Activated CD8-positive, alpha-beta memory T cell treated with anti-CD3 and anti-CD28 coated beads, Interleukin-2, amount 50 U/mL, for 48 hours (primary cell): ENCODE measurements at places on chromosomes 3 and 15.

DNA sequence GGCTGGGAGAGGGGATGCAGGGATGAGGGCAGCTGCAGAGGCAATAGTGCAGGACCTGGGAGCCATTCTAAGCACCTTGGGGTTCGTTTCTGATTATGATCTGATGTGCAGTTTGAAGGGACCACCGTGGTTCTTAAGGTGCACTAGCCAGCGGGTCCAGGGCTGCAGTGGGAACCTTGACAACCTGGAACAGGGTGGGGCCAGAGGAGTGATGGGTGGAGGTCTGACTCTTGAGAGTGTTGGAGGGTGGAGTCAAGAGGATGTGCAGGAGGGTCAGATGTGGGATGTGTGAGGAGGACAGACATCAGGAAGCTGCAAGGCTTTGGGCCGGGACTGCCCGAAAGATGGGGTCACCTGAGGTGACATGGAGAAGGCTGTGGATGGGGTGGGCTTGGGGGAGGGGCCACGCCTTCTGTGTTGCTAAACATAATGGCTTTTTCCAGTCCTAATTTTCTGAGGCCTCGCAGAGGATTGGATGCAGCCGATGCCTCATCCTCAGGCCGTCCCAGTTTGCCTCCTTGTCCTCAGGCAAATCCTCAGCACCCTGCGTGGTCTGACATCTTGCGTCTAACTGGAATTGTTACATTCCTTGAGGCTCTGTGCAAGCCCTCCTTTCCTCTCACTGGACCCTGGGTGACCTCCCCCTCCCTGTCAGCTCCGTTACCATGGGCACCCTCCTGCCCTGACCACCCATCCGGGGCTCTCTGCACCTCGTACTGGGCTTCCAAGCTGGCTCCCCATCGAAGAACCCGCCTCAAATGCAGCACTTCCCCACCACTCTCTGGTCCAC lies 61.4 kb upstream of the TRPM1 start:
- no peak for DNase-seq

DNA sequence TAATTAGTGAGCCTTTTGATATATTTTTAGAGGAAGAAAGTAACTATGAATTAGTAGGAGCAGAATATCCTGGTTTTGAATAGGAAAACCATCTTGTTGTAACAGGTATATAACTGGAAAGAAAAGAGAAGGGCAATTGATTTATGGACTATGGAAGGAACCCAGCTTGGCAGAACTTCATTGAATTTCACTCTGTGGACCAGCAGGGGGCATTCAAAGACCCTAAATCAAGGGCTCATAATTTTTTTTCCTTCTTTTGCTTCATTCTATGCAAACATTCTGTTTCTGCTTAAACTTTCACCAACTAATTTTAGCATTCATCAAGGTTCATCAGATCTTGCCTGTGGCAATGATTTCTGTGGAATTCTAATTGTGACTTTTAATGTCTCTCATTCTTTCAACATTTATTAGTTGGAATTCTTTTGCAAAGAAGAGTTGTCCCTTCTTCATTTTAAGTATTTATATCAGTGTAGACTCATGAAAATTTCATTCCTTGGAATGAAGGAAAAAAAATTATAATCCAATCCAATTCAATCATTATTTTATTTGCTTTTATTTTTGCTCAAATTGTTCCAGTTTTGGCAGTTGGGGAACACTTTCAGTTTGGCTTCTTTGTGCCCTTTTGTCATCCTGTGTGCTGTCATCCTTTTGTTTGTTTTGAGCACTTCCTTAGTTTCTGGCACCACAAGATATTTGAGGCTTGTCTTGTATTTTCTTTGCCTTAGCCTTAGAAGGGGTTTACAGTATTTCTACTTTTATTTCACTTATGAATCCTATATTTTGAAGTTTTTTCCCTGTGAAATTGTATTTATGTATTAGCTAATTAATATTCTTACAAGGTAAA lies 30.4 kb downstream of the NXPE3 start:
- no peak for DNase-seq

- no peak for DNase-seq
These were observed 57.7 kb downstream of the SUCNR1 start for GRCh38 chr3:151931171-151931570.

DNA sequence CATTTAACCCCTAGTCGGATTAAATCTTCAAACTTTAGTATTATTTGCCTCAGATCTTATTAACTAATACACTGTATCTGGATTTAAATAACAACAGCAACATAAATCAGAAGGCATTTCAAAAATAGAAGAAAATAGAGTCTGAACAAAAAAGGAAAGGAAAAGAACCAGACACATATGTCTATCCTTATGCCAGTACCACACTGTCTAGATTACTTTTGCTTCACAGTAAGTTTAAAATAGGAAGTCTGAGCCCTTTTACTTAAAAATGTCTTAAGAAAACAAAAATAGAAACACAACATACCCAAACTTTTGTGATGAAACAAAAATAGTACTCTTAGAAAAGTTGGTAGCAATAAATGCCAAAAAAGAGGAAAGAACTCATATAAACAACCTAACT lies 1615.8 kb downstream of the SI start:
- DNase-seq: no peak

DNA sequence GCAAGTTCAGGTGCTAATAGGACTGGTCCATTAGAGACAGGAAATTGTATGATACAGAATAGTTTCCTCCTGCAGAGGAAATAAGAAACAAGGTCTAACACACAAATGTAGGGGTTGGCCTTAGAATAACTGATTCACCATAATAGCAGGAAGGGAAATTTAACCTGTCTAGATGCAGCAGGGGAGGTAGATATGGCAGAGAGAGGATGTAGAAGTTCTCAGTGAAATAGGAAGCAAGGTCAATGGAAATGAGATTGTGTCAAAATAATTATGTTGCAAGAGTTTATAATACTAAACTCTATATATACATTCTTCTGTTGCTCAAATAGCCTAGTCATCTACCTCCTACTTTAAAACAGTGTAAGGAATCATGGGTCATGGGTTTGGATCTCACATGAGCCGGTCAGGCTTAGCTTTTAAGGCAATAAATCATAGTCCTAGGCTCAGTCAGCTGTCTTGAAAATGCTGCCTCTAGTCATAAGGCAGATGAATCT lies 17.0 kb downstream of the BCL2A1 start:
- no peak for DNase-seq

DNA sequence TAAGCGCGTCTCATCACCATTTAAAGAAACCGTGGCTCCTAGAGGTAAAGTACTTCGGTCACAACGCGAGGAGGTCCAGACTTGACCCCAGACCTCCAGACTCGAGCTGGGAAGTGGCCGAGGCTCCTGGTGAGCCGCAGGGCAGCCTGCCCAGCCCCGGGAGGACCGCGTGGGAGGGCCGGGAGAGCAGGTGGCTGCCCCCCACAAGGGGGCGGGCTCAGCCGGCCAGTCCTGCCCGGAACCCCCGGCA lies at the start of gene SLC27A2:
SLC27A2 (plus strand) TSS at position 228 of the 250 bp plus-strand sequence. CDS start 232 bp downstream, outside the sequence.
- DNase-seq: no peak

GRCh38 chr3:102290241-102290640 lies 144.6 kb upstream of the ZPLD1 start:
- no peak for DNase-seq

DNA sequence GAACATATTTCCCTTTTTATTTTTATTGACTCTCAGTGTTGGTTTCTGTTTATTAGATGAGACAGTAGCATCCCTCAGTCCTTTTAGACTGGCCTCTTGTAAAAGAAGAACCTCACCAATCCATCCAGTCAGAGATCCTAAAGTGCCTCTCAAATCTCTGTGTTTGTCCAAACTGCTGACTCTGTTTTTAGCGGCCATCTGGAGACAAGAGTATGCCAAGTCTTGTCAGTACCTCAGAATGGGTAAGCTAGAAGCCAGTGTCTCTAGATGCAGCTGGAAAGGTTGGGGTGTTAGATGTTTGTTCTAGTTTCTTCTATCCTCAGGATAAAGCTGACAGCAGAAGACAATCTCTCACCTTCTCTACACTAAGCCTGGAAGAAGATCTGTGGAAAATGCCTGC lies 537.7 kb upstream of the ZNF385D start:
- no peak for DNase-seq

DNA sequence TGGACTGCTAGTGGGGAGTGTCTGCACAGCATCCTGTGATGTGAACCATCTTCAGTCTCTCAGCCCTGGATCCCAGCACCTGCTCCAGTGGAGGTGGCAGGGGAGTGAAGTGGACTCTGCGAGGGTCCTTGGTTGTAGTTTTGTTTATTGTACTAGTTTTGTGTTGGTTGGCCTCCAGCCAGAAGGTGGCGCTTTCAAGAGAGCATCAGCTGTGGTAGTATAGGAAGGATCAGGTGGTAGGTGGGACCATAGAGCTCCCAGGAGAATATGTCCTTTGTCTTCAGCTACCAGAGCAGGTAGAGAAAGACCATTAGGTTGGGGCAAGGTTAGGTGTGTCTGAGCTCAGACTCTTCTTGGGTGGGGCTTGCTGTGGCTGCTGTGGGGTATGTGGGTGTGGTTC lies 20.9 kb downstream of the NEK11 start:
- no peak for DNase-seq

GRCh38 chr3:62502315-62503300 lies 129.3 kb upstream of the FEZF2 start:
- no peak for DNase-seq

DNA sequence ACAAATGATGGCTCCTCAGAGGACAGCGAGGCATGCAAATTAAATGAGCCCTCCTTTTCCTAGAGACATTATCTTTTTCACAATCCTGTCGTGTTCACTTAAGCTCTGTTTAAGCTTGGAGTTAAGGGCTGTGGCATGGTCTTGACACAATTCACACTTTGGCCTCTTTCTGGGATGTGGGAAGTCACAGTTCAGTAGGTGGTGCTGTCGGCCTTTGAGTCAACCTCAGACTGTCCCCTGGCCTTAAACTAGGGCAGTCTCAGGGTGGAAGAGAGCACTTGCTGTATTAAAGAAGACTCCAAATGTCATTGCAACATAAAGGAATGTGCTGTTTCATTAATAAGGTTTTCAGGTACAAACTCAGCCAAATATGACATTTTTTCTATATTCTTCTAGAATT lies 351.0 kb downstream of the MCTP2 start:
- DNase-seq: no peak

DNA sequence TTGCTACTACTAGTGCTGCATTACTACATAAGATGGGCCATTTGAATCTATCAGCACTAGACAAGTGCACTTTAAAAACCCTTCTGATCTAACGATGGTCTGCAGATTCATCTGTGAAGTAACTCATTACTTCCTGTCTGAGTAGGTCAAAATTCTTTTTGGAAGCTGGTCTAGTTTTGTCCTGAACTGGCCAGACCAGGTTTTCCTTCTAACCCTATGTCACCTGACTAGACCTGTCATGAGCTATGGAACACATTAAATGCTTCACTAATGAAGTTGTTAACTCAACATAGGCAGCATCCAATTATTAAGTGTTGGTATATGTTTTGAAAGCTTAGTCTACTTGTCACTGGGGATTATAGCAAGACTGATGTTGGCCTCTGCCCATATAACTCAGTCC lies 10.1 kb upstream of the RBM5 start:
- no peak for DNase-seq

GRCh38 chr15:51322621-51323296 lies 15.6 kb downstream of the CYP19A1 start:
- DNase-seq: no peak

DNA sequence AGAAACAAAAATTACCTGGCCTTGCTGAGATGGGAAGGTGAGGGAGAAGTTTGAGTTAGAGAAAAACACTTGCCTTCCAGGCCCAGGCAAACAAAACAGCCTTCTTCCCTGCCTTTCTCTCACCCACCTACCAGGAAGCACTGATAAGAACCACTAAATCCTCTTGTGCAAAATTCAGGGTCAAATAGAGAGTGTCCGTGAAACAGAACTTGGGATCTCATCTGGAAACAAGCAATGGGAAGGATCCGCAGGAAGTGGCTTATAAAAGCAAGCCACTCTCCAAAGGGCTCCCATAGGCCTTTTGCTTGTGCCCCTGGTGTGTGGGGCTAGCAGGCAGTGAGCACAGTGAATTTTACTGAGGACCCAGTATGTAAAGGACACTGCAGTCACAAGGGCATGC lies 11.0 kb downstream of the ADAMTS9 start:
- no peak for DNase-seq

DNA sequence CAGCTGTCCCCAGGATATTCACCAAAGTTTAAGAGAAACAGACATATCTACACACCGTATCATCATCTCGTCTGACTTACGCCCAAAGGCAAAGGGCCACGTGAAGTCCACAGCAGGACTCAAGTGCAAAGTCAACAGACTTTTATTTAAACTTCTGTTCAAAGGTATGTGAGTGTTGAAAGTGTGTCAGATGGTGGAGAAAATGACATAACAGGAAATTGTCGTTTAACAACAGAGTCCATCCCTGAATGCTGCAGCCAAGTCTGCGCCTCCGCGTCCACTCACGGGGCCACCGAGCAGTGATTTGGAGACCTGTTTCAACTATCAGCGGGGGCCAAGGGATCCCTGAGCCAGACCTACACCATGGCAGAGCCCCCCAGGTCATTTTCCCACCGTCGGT lies 165.6 kb downstream of the XXYLT1 start:
- no peak for DNase-seq

GRCh38 chr3:62622553-62623174 lies 249.3 kb upstream of the FEZF2 start:
- DNase-seq: no peak

- no peak for DNase-seq
These were observed 50.6 kb upstream of the ULK4 start for GRCh38 chr3:42012383-42012934.

GRCh38 chr3:8239718-8240695 lies 261.6 kb upstream of the LMCD1 start:
- no peak for DNase-seq

DNA sequence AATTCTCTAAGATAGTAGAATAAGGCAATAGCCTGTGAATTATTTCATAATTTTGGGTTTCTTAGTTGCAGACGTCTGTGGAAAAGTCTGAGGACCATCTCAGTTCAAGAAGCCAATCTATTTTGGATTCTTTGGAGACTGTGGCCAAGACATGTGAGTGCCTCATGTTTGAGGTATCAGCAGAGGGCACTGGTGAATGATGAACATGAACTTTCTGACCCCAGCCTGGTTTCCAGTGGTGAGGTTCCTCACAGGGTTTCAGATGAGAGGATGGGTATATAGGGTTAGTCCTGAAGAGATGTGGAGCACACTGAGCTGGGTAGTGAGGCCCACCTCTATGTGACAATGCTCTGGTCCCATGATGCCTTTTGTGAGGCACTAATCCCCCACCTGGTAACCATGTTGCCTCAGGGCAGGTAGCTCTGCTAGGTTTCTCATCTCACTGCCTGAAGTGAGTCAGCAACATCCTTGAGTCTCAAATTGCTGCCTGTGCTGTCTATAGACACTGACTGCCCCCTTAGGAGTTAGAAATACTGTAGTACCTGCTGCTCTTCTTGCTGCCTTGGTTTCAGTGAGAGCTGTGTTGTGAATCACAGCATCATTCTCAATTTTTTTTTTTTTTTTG lies 32.3 kb downstream of the C3orf62 start:
- DNase-seq: no peak
